Stimulated activated CD4-positive, alpha-beta T cell treated with anti-CD3 and anti-CD28 coated beads, Interleukin-1b, Interleukin-23, amount 100 ng/mL, for 1 hour (primary cell): ENCODE measurements at places on chromosomes 12 and 14.

GRCh38 chr14:45253754-45254310 lies 830 bp upstream of the MIS18BP1 start:
- DNase-seq, result no peak

DNA sequence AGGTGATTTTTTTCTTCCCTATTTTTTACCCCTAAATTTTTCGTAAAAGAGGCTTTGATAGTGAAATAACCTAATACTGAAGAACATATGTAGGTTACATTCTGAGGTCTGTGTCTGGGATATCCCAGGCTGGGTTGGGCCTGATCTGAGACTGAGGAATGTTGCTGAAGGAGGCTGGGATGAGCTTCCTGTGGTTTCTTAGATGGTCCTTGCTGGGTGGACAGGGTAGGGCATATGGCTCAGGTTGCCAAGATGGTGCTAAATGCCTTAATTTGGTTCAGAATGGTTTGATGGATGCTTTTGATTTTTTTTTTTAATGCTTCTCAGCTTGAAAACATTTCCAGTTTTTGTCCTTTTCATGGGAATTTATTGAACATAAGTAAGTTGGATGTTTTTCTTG lies 124.6 kb upstream of the PMCH start:
- no peak for DNase-seq

DNA sequence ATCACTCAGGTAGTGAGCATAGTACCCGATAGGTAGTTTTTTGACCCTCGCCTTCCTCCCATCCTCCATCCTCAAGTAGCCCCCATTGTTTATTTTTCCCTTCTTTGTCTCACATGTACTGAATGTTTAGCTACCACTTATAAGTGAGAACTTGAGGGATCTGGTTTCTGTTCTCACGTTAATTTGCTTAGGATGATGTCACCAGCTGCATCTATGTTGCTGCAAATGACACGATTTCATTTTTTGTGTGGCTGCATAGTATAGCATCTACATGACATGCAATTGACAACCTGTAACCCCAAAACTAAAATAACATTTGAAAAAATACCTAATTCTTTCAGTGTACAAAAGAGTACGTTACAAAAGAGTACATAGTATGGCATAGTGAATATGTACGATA lies 254.0 kb upstream of the NOVA1 start:
- DNase-seq, result no peak

GRCh38 chr12:130254461-130255276 lies 83.0 kb upstream of the PIWIL1 start:
- DNase-seq, result no peak

DNA sequence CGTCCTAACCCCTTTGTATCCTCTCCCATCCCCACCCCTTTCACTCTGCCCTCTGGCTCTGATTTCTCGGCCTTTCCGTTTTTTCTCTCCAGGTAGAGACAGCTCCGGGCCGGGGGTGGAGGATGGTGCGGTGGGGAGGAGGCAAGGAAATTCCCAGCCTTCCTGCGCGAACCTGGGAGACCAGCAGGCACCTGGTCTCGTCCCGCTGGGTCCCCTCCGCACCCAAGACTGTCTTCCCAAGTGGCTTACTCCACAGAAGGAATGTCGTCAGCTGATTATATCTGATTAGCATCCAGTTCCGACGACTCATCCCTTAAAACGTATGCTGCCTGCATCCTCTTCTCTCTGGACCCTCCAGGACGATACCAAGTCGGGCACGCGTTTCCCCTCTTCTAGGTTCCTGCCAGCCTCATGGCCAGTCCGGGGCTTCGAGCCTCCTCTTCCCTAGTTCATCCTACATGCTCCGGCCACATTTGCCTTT lies 42.2 kb upstream of the CAPRIN2 start:
- DNase-seq, result no peak

DNA sequence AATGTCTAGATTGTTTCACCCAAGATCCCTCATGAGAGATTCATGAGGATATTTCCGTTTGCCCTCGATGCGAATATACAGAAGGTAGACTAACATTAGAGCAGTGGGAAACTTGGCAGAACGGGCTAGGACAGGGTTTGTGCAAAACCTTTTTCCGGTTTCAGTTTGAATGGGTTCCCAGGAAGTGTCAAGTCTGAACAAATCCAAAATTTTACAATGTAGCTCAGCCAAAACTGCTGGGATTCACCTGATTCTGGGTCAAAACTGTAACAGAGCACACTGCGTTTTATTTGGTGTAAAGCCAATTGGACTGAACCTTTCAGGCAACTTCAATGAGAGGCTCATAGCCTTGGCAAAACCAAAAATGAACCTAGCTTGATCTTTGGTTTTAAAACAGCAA lies 337.8 kb upstream of the DIO2 start:
- no peak for DNase-seq

DNA sequence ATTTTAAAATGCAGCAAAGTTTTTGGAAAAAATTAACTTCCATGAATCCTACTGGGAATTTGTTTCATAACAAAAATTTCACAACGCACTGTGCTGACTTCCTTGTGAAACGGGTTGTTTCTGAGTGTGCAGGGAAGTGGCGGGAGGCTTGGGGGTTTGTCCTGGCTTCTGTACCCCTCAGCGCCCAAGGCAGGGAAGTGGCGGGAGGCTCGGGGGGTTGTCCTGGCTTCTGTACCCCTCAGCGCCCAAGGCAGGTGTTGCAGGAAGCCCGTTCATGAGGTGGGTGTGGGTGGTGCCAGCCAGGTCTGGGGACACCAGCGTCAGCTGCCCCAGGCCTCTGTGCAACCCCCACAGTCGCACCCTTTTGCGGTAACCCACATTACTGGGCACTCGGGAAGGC lies 25.1 kb downstream of the ADGRD1 start:
- no peak for DNase-seq

- no peak for DNase-seq
These were observed 436.7 kb downstream of the ATP23 start for GRCh38 chr12:58378028-58378427.

DNA sequence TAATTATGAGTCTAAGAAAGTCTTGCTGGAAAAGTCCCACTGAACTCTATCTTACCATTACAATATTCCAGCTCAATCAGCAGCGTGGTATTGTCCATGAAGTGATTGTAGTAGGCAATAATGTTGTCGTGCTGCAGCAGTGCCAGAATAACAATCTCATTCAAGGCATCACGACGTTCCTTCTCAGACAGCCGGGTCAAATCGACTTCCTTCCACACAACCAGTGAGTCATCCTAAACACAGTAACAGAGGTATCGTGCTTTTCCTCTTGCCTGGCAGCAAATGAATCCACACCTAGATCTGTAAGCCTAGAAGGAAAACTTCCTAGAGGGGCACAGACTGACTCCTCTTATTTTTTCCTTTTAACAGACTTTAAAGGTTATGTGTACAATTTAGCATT lies 2.9 kb downstream of the NEK9 start:
- DNase-seq, result no peak

DNA sequence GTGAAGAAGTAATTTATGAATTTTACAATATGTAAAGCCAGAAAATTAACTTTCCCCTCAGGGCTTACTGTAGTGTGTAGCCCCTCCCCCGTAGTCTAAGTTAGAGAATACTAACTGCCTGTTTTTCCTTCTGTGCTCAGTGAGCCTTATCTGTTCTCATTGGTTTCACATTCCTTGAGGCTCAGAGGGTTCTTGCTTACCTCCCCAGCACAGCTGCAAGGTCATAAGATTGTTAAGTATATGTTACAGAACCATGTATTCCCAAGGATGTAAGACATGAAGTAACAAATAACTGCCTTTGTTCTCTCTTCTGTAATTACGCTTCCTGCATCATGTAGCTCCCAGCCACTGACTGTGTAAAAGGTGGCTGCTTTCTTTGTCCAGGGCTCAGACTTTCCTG lies 1351.1 kb downstream of the TMEM121 start:
- no peak for DNase-seq

DNA sequence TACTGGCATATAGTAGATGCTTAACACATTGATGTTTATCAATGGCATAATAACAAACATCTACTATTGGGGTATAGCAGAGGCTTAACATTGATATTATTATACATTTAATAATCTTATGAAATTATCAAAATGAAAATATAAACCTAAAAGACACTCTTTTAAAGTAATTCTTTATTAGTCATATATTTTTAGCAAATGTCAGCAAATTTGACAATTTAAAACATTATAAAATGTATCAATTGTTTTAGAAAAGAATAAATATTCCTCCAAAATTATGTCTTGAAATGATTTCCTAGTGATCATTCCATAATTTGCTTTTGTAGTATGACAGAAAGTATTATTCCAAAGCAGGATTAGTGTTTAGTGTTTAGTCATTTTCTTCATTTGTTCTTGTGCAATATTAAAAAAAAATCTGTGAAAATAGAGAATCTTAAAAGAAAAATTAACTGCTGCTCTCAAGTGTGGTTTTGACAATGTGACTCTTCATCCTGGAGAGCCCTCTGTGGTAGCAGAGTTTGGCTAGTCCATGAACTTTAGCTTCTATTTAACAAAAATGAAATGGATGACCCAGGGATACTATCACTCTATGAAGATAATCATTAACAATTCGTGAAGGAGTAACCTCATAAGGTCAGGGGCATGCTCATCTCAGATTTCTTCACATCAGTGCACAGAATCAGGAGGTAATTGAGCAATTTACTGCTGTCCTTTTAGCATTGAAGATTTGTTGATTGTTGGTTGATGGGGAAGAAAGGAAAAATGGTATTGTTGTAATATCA lies 1018.5 kb downstream of the LRFN5 start:
- no peak for DNase-seq

DNA sequence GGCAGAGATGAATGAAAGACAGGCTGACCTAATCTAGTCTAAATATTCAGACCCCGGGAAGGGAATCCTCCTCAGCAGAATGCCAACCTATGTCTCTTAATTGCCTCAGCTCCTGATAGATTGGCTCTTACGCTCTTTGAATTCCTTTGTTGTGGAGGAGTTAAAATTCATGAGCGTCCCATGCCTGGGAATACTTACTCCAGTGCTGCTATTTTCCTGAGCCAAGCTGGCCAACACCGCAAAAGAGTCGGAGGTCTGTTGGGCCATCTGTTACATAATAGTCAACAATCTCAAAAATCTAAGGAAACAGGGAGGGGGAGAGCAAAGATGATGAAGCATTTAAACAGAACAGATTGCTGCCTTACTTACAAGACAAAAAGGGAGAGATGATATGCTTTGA lies 182.8 kb downstream of the ASCL1 start:
- no peak for DNase-seq
